ENCODE measurements at places on chromosomes 7 and 10.

- DNase-seq: no peak
Observed at GRCh38 chr7:27079234-27079975, 16.4 kb downstream of the HOXA1 start.

DNA sequence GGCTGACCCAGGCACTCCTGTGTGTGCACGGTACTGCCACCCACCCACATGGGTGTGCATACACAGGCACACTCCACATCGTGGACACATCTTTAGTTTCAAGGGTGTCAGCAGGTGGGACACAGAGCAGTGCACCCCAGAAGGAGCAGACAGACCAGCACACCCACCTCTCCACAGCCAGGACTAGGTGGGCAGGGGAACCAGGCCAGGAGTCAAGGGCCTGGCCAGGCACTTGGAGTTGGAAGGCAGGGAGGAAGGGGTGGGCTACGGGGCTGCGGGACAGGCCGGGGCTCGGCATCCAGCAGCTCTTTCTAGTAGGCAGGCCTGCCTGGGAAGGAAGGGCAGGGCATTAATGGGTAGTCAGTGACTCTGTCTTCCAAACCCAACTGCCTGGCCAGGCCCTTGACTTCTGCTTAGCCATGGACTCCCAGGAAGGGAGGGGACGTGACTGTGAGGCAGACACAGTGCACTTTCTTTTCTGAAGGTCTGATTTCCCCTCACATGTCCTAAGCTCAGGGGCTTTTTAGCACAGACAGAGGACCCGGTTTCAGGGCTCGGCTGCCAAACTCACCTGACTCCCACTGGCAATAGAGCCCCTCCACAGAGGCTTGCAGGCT lies 14.6 kb downstream of the RASGEF1A start:
- no peak for DNase-seq

GRCh38 chr7:29564496-29565223 lies 1.0 kb downstream of the PRR15 start:
- DNase-seq: no peak

- DNase-seq: no peak
Observed at GRCh38 chr7:39336442-39336841, 229.8 kb upstream of the YAE1 start.

DNA sequence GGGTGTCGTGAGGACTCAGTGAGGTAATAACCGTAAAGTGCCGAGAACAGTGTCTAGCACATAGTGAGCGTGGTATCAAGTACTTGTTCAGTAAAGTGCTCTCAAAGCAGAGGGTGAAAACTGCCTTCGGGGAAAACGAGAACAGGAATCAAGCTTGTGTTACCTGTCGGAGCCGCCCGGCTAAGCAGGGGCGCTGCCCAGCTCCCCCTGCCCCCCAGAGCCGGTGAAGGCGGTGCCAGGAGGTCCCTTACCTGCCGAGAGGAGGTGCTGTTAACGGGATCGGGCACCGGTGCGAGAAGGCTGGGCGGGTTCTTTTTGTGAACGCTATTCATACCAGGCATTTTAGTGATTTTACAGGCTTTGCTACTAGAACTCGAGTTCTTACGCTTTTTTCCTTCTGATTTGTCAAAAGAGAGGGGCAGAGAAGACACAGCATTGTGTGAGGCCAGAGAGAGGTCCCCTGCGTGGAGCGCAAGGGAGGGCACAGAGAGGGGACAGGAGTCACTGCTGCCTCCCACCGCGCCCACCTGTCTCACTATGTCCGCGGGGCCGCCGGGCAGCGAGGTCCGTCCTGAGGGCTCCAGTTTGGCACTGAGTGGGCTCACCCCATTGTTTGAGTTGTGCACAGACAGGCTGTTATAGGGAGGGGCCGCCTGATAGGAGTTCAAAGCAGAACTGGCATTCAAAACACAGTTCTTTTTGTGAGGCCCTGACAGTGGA lies 32.5 kb upstream of the EFCAB10 start:
- no peak for DNase-seq

DNA sequence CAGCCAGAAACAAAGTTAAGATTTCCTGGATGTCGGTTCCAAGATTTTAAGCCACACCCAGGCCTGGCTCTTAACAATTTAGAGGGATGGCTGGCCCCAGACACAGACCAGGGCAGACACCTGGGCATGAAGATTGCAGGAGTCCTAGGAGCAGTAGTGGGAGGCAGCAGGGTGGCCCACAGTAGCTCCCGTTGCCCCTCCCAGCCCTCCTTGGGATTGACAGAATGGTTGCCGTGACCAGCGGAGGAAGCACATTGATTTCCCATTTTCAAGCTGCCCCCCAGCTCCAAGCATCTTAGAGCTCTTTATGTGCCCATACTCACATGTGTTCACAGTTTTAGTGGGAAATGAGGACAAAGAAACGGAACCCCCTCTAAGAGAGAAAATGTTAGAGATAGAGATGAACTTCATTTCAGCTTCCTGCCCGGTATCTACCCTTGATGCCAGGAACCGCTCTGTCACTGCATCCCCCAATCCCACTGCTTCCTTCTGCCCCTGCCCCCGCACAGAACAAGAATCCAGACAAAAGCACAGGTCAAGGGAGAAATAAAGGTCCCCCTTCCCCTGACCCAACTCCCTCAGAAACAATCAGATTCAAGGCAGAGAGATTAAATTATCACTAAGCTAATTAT lies 101.1 kb downstream of the PLXNA4 start:
- no peak for DNase-seq

DNA sequence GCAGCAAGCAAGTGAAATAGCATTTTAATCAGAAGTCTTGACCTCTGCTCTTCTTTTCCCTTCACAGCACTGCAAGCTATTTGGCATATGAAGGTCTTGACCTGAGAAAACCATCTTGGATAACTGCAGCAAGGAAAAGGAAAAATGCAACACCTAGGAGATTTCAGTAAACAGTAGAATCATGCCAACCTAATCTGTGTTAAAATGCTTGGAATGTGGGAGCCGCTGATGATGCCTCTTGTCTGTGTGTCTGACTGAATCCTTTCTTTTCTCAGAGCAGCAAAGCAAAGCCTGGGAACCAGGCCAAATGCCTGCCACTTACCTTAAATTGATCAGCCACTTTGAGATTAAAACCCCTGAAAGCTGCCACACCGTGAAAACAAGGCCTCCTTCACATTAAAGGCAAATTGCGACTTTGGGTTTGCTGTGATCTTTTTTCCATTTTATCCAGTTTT lies 80.4 kb upstream of the CDK6 start:
- no peak for DNase-seq

DNA sequence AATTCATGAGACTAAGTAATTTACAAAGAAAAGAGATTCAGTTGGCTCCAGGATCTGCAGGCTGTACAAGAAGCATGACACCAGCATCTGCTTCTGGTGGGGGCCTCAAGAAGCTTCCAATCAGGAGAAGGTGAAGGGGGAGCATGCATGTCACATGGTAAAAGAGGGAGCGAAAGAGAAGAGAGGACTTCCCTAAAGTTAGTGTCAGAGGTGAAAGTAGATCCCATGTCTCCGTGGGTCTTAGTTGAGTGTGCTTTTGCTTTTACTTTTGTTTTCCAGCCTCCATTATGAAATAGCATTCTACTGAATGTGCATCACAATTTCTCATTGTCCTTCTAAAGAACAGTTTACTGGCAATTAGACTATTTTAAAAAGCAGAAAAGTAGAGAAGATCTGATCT lies 213.6 kb upstream of the FZD1 start:
- no peak for DNase-seq

DNA sequence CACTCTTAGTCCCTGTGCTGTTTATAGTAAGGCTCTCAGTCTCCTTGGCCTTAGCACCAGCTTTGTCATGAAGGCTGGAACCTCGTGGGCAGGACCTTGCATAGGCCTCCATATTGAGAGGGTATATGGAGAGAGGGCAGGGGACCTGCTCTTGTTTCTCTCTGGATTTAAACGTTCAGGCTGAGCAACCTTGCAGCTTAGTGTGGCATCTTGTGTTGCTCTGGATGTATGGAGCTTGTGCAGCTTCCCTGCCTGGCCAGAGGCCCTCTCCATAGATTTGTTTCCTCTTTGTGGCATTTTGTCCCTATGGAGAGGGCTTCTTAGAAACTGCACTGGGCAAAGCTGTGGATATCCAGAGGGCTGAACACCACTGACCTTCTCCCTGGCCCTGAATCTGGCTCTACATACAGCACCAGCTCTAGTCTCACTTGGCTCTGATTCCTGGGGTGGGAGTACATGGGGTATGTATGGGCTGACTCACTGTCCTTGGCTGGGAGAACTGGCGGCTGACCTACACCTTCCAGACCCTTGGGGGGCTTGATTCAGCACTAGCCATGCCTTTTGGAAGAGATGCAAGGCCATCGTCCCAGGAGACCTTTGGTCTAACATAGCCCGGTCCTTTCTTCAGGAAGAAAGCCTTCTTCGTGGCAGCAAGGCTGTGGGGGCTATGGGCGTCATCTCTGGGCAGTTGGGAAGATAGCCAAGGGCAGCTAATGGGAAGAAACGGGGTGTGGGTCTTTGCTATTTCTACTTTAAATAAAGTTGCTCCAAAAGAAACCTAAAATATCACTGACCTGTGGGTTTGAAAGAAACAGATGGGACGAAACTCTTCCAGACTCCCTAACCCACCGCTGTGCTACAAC lies 30.5 kb downstream of the ITPRIP start:
- DNase-seq: no peak
